ENCODE measurements at places on chromosomes 16 and 17. TPM values are rescaled to one million over a fixed set of nuclear protein-coding genes. Genes with fewer than 3 reads are reported as not detected.

KRT33B gene
- total RNA-seq: not detected

CNTD1 gene
- total RNA-seq: 0.28 TPM

DNA sequence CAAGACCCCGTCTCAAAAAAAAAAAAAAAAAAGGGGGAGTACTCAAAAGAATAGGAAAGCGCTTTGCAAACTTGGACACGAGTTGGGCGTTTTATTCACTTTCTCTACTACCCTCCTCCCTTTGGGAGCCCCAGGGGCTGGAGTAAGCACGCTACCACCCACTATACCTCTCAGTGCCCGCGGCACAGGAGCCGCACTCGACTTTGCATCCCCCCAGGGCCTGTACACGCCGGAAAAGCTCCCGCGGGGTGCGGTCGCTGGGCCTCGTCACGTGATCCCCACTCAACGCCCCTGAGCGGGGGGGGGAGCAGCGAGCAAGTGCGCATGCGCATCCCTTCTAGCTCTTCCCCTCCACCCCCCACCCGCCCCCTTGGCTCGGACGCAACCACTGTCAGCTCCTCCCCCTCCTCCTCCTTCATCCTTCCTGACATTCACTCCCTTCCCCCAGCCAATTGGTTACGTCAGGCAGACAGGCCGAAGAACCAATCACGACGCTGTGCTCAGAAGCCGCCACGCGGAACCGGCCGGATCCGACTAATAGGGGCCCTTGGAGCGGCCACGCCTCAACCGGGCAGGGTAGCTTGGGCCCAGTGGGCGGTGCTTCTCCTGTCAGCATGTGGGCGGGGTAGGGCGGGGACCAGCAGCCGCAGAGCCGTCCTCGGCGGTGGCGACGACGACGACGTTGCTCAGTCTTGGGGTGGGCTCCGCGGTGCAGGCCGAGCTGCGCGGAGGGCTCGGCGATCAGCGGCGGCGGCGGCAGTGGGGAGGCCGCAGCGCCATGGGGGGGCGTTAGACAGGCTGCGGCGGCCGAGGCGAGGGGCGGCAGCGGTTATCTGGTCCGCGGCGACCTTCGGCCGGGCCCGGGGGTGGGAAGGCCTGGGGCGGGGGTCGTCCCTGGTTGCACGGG lies at the start of gene HAPSTR1:
TSS of gene HAPSTR1 (plus strand) at position 685 of the 907 bp plus-strand sequence. CDS start 401 bp downstream, outside the sequence.
- peak within 1 kb of the TSS; percentile 99 for H3K4me3 ChIP-seq
- peaks cover 27% of the 10 kb centered on the region for H3K4me1 ChIP-seq
- H3K36me3 ChIP-seq: no peaks in the 10 kb centered on the region
- peak within 1 kb of the TSS; percentile 98 for H3K27ac ChIP-seq

TAC4 gene
- total RNA-seq: not detected

DNA sequence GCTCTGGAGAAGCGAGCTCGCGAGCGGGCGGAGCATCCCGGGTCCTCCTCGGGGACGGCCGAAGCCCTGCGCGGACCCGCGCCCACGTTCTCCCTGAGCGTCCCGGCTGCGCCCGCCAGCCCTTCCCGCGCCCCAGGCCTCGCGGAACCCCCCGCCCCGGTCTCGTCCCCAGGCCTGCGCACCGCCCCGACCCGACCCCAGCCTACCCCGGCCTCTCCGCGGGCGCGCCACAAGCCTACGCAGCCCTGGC lies 159 bp downstream of the USP36 start:
- DNase-seq: no peak
- H3K4me1 ChIP-seq: peaks cover 10% of the 10 kb centered on the region
- peaks cover 27% of the 10 kb centered on the region for H3K36me3 ChIP-seq

GRCh38 chr16:79278506-79278905 lies 322.0 kb downstream of the MAF start:
- DNase-seq: no peak
- no peak overlapping the region for H3K4me3 ChIP-seq
- no peaks in the 10 kb centered on the region for H3K4me1 ChIP-seq

- no peaks in the 10 kb centered on the region for H3K27me3 ChIP-seq
- DNase-seq: peak; percentile 67
- H3K27ac ChIP-seq: peak overlapping the region; percentile 99
- H3K36me3 ChIP-seq: no peaks in the 10 kb centered on the region
- peaks cover 35% of the 10 kb centered on the region for H3K4me1 ChIP-seq
These were observed 527 bp downstream of the SIAH1 start for GRCh38 chr16:48384520-48385252.

DNA sequence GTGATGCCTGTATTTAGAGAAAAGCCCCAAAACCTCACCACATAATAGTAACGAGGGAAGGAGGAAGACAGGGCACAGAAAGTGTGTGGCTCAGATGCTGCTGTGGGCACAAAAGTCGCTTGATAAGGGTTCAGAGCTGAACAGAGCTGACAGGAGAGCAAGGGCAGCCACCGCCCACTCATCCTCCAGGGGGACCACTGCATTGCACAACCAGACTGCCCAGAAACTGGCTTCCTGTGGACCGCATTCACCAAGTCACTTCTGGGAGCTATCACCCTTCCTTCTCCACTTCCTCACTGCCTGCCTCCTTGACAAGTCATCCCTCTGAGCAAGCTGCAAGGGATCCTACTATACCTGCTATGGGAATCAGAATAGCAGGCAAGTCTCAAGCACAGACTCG lies 512.4 kb upstream of the CDH11 start:
- H3K27ac ChIP-seq: no peak overlapping the region
- no peaks in the 10 kb centered on the region for H3K4me1 ChIP-seq
- H3K36me3 ChIP-seq: no peaks in the 10 kb centered on the region
- DNase-seq: no peak

DNA sequence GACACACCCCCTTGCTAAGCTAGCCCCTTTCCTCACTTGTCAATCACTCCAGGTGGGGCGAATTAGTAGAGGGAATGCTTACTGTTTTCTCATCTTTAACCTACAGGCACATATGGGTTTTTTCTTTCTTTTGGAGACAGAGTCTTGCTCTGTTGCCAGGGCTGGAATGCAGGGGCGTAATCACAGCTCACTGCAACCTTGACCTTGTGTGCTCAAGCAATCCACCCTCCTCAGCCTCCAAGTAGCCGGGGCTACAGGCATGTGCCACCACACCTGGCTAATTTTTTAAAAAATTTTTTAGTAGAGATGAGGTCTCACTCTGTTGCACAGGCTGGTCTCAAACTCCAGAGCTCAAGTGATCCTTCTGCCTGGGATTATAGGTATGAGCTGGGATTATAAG lies 38.7 kb upstream of the RHBDL3 start:
- peaks cover 8% of the 10 kb centered on the region for H3K4me1 ChIP-seq
- no peaks in the 10 kb centered on the region for H3K27me3 ChIP-seq
- H3K36me3 ChIP-seq: peaks cover 9% of the 10 kb centered on the region
- no peak overlapping the region for H3K27ac ChIP-seq

DNA sequence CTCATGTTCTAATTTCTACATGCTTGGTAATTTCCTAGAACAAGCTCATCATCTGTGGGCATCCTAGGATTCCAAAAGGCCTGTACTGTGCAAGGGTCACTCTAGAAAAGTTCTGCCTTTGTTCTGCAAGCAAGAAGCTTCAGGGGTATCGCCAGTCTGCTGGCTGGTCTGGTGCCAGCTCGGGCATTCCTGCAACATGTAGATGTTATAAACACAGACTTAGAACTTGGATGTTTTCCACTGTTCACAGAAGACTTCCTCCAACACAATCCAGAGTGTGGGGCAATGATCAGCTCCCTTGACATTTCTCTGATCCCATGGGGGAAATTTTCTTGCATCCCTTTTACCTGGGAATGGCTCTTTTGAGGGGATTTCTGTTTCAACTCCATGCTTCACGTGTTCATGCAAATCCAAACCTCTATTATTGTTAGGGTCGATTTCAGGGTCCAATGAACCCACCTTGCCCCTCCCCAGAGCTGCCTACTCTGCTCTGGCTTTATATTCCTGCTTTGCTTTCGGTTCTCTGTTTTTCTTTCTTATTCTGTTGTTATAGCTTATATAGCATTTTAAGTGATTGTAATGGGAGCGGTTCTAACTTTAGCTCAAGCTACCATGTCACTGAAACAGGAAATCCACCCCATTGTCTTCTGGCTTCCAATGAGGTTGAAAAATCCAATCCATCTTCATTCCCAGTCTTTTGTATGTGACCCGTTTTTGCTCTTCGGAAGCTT lies 25.3 kb downstream of the UBE2O start:
- DNase-seq: no peak
- H3K36me3 ChIP-seq: no peaks in the 10 kb centered on the region
- no peak overlapping the region for H3K27ac ChIP-seq
- H3K27me3 ChIP-seq: no peaks in the 10 kb centered on the region
- no peak overlapping the region for H3K4me3 ChIP-seq

DNA sequence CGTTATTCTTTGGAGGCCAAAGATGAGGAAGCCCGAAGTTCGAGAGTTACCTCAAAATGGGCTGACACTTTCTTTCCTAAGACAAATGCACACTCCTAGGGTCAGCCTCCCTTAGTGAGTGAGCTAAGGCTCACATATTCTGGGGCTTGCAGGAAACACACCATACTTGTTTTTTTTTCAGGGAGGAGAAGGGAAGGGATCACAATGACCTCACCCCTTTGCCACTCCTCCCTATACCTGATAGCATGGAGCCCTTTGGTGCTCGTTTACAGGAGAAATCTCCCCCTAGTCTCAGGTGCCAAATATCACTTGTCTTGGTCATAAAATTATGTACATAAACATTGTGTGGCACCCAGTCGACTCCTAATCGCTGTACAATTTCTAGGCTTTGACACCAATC lies 4.6 kb upstream of the TMEM100 start:
- no peak for DNase-seq
- no peak overlapping the region for H3K27ac ChIP-seq
- no peak overlapping the region for H3K4me3 ChIP-seq
- no peaks in the 10 kb centered on the region for H3K36me3 ChIP-seq

APOH gene
- 1.7 TPM for total RNA-seq

- peak; percentile 68 for DNase-seq
- peaks cover 11% of the 10 kb centered on the region for H3K4me1 ChIP-seq
- H3K27me3 ChIP-seq: no peaks in the 10 kb centered on the region
- no peaks in the 10 kb centered on the region for H3K36me3 ChIP-seq
These were observed 8.8 kb downstream of the CNP start for GRCh38 chr17:41975099-41976083.

FBXW10B gene
- 7.8 TPM for total RNA-seq

- H3K36me3 ChIP-seq: no peaks in the 10 kb centered on the region
- H3K4me3 ChIP-seq: no peak overlapping the region
- no peaks in the 10 kb centered on the region for H3K27me3 ChIP-seq
These were observed 151.7 kb downstream of the ANKFN1 start for GRCh38 chr17:56305007-56305406.

DNA sequence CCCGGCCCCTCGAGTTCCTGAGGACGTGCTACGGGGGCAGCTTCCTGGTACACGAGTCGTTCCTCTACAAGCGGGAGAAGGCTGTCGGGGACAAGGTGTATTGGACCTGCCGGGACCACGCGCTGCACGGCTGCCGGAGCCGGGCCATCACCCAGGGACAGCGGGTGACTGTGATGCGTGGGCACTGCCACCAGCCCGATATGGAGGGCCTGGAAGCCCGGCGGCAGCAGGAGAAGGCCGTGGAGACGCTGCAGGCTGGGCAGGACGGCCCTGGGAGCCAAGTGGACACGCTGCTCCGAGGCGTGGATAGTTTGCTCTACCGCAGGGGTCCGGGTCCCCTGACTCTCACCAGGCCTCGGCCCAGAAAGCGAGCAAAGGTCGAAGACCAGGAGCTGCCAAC lies 21.4 kb downstream of the FLYWCH1 start:
- H3K27me3 ChIP-seq: no peaks in the 10 kb centered on the region
- H3K27ac ChIP-seq: no peak overlapping the region
- no peak for DNase-seq
- no peak overlapping the region for H3K4me3 ChIP-seq
- peaks cover 62% of the 10 kb centered on the region for H3K36me3 ChIP-seq

GRCh38 chr17:35144840-35145239 lies 2.7 kb upstream of the NLE1 start:
- H3K36me3 ChIP-seq: no peaks in the 10 kb centered on the region
- no peak for DNase-seq
- no peaks in the 10 kb centered on the region for H3K27me3 ChIP-seq
- peaks cover 10% of the 10 kb centered on the region for H3K4me1 ChIP-seq

DNA sequence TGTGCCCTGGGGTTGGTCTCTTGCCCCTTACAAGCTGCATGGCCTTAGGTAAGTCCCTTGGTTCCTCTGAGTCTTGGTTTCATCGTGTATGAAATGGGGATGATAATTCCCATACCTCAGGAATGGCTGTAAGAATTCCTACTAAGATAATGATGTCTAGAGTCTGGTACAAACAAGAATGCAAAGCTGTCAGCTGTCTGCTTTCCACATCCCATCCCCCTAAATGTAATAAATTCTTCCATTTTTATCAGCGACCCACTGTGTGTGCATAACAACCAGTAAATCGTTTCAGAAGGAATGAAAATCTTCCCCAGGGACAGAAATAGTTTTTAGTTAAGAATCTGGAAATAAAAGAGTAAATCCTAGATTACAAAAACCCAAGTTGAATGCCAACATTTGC lies 95.4 kb downstream of the CPPED1 start:
- DNase-seq: no peak
- H3K27ac ChIP-seq: no peak overlapping the region
- H3K4me1 ChIP-seq: no peaks in the 10 kb centered on the region
- H3K27me3 ChIP-seq: no peaks in the 10 kb centered on the region

NPIPB6 gene
- 0.28 TPM for total RNA-seq

COL1A1 gene
- total RNA-seq: 134 TPM

- no peaks in the 10 kb centered on the region for H3K27me3 ChIP-seq
- peak overlapping the region; percentile 62 for H3K27ac ChIP-seq
- no peaks in the 10 kb centered on the region for H3K36me3 ChIP-seq
- no peak for DNase-seq
- no peak overlapping the region for H3K4me3 ChIP-seq
These were observed 364 bp upstream of the CETP start for GRCh38 chr16:56961386-56961785.

KCNH4 gene
- total RNA-seq: 0.39 TPM

ATP2A3 gene
- 1.3 TPM for total RNA-seq

DNA sequence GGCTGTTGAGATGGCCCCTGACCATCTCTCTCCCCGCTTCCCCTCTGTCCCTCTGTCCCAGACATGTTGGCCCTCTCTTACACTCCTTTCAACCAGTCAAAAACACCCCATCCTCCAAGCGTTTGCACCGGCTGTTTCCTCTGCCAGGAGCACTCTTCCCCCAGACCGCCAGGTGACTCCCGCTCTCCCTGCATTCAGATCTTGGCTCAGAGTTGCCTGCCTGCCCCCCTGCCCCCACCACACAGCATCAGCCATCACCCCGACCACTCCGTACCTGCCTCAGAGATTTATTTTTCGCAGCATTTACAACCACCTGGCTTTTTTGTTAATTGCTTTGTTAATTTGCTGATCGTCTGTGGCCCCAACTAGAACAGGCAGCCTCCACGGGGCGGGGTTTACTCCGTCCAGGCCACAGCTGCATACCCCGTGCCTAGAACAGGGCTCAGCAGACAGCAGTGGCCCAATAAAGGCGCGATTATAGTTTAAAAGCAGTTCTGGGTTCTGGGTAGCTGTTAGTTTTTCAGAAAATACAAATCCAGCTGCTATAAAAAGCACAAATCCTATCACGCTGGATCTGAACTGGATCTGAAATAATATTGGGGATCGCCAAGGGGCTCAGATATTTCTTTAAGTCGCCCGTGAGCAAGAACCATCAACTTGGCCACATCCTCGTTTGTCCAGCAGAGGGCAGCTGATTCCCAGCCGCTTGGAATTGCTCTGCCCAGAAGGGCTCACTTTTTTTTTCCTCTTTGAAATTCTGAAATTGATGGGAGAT lies 173.6 kb downstream of the IRF8 start:
- no peak overlapping the region for H3K4me3 ChIP-seq
- no peak overlapping the region for H3K27ac ChIP-seq
- no peaks in the 10 kb centered on the region for H3K4me1 ChIP-seq
- no peaks in the 10 kb centered on the region for H3K36me3 ChIP-seq
- peaks cover 17% of the 10 kb centered on the region for H3K27me3 ChIP-seq

GRCh38 chr16:66851166-66851964 lies 7.2 kb downstream of the CA7 start:
- DNase-seq: no peak
- no peaks in the 10 kb centered on the region for H3K27me3 ChIP-seq
- H3K27ac ChIP-seq: no peak overlapping the region
- no peaks in the 10 kb centered on the region for H3K36me3 ChIP-seq
- H3K4me3 ChIP-seq: no peak overlapping the region

GRCh38 chr16:55017321-55017720 lies 86.7 kb downstream of the IRX5 start:
- H3K27ac ChIP-seq: no peak overlapping the region
- no peaks in the 10 kb centered on the region for H3K36me3 ChIP-seq
